ENCODE measurements at places on chromosomes 6 and 20. TPM values are rescaled to one million over a fixed set of nuclear protein-coding genes. Genes with fewer than 3 reads are reported as not detected.

CFB gene
- total RNA-seq: 32.9 TPM

GPR63 gene
- total RNA-seq: 0.27 TPM

VNN1 gene
- total RNA-seq: 0.33 TPM

SMIM8 gene
- 5.4 TPM for total RNA-seq

HLA-DRB5 gene
- total RNA-seq: not detected

TPBG gene
- 101 TPM for total RNA-seq

MRPL18 gene
- total RNA-seq: 70.6 TPM

C20orf144 gene
- 0.18 TPM for total RNA-seq

C6orf58 gene
- not detected for total RNA-seq

FNDC11 gene
- 0.25 TPM for total RNA-seq

CDK5RAP1 gene
- total RNA-seq: 17.7 TPM

TRIM38 gene
- total RNA-seq: 35.3 TPM

ASCC3 gene
- total RNA-seq: 132 TPM

DOP1A gene
- total RNA-seq: 32.5 TPM

BMP2 gene
- total RNA-seq: 10.6 TPM

TPD52L2 gene
- total RNA-seq: 100 TPM

TNFAIP3 gene
- 7.0 TPM for total RNA-seq

ID4 gene
- 18.0 TPM for total RNA-seq

KIF6 gene
- 0.08 TPM for total RNA-seq

TMEM151B gene
- total RNA-seq: not detected

OR2H1 gene
- total RNA-seq: not detected

DYNLRB1 gene
- total RNA-seq: 144 TPM

NQO2 gene
- total RNA-seq: 47.7 TPM

ROMO1 gene
- total RNA-seq: 214 TPM

CFAP61 gene
- 0.18 TPM for total RNA-seq

IYD gene
- not detected for total RNA-seq

ADTRP gene
- 2.6 TPM for total RNA-seq

ULBP3 gene
- total RNA-seq: 0.41 TPM

LHFPL5 gene
- not detected for total RNA-seq

SMLR1 gene
- not detected for total RNA-seq

ENPP1 gene
- 7.4 TPM for total RNA-seq

TP53TG5 gene
- not detected for total RNA-seq

RBBP9 gene
- total RNA-seq: 6.4 TPM

KIF25 gene
- total RNA-seq: not detected

COL11A2 gene
- 0.74 TPM for total RNA-seq

EYS gene
- total RNA-seq: 0.09 TPM

XPO5 gene
- 17.6 TPM for total RNA-seq

PCK1 gene
- not detected for total RNA-seq

RNF114 gene
- total RNA-seq: 56.4 TPM

SPDEF gene
- not detected for total RNA-seq

SLC4A11 gene
- total RNA-seq: 0.49 TPM

SLC17A2 gene
- not detected for total RNA-seq

STMND1 gene
- not detected for total RNA-seq

SNAP91 gene
- total RNA-seq: 0.36 TPM

NTSR1 gene
- total RNA-seq: 8.0 TPM

ESF1 gene
- 55.8 TPM for total RNA-seq

KCNQ5 gene
- 2.6 TPM for total RNA-seq

Measured in fibroblast of the aortic adventitia (primary cell).